ENCODE measurements at places on chromosomes 3 and 15.

DNA sequence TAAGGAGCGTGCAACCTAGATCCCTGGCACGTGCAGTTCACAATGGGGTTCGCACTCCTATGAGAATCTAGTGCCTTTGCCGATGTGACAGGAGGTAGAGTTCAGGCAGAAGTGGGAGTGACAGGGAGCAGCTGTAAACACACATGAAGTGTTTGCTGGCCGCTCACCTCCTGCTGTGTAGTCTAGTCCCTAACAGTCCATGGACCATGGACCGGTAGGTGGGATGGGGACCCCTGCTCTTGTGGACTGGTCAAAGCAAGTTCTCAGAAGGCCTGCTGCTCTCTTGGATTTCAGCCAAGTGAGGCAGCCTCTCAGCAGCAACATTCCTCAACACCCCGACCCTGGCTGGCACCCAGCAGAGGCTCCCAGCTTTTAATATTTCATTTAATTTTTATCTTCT lies 58.2 kb upstream of the SNRPA1 start:
- DNase-seq: no peak

GRCh38 chr15:44554934-44555723 lies 18.2 kb downstream of the EIF3J start:
- no peak for DNase-seq

DNA sequence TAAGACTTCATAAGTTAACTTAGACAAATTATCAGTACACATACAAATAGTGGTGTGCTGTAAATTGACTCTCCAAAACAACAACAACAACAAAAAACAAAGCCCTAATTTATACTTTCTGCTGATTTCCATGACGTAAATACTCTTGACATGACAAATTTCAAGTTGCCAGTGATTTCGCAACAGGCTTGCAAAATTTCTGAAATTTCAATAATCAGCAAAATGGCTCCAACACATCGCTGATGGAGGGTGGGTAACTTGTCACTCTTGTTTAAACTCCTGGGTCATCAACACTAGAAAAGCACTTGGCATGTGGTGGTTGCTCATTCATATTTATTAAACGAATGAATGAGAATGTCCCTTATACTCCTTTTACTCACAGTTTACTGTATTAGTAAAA lies 205.2 kb upstream of the SATB1 start:
- DNase-seq: no peak

DNA sequence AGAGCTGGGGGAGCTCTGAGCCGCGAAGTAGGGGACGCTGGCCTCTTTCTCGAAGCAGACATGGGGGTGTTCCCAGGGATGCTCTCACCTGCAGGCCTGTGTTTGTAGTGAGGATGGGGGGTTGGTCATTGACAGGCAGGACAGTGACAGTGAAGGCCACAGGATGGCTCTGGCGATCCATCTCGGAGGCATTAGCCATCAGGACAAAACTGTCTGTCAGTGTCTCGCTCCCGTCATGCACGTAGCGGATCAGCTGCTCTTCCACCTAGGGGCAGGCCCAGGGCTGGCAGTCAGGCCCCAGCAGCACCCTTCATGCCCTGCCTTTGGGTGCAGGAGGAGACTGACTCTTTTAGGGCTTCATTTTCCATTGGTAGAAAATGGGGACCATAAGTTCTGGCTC lies 28.0 kb downstream of the CSPG4 start:
- no peak for DNase-seq

DNA sequence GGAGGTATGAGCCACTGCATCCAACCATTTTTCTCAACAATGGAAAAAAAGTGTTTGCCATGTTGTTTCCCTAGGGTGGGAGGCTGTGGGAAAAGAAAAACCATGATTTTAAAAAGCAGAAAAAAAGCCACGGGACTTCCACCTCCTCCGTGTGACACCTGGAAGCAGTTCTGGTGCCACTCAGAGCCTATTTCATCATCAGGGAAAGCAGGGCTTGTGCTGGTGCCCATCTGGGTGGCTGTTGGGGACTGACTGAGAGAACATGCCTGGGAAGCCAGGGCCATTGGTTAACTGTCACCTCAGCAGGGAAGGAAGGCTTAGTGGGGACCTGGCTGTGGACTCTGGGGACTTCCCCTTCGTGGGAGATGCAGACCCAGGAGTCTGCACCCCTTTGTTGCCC lies 7.3 kb downstream of the RNU5B-1 start:
- no peak for DNase-seq

GRCh38 chr3:133238015-133238414 lies 161.8 kb upstream of the BFSP2 start:
- DNase-seq: peak; percentile 92

GRCh38 chr3:61865466-61866152 lies 304.2 kb downstream of the PTPRG start:
- DNase-seq: no peak

All from fibroblast of skin of back (primary cell).